Hepatic stellate cell (primary cell): ENCODE measurements at places on chromosomes 4 and X.

DNA sequence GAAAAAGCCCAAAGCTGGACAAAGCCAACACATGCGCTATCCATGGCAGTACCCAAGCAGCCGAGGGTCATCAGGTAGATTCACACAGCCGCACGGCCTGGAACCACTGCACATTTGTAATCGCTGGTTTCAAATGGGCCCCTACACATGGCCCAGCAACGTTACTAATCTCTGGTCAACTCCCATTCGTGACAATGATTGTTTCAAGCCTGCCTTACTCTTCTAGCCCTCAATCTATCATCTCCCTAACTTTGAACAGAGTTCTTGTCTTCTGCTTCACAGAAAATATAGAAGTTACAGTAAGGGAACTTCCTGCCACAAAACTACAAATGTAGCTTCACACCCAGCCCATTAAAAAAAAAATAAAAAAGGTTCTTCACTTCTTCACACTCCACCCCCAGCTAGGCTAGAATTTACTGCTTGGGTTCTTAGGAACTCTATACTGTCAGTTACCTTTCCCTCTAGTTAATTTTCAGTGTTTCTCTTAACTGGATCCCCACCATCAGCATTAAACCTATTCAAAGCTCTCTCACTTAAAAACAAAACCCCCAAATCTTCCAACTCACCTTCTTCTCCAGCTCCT lies 24.2 kb downstream of the CASP3 start:
- no peak for DNase-seq

DNA sequence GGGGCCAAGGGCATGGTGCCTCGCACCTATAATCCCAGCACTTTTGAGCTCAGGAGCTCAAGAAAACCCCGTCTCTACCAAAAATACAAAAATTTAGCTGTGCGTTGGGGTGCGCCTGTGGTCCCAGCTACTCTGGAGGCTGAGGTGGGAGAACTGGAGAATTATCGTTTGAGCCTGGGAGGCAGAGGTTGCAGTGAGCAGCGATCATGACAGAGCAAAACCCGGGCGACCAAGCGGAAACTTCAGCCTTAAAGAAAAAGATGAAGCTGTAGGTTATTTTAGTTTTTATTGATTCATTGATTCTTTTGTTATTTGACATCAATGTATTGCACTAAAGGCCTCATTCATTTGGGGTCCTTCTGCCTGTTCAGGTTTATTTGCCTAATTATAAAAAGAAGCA lies 5.4 kb downstream of the TMPRSS11F start:
- DNase-seq: no peak

- no peak for DNase-seq
Measured at GRCh38 chrX:37425370-37425769, 76.2 kb downstream of the PRRG1 start.

- DNase-seq: peak; percentile 8
Measured at GRCh38 chr4:138405934-138406567, 163.9 kb upstream of the SLC7A11 start.

- no peak for DNase-seq
Measured at GRCh38 chr4:4413373-4413725, 26.4 kb downstream of the NSG1 start.

DNA sequence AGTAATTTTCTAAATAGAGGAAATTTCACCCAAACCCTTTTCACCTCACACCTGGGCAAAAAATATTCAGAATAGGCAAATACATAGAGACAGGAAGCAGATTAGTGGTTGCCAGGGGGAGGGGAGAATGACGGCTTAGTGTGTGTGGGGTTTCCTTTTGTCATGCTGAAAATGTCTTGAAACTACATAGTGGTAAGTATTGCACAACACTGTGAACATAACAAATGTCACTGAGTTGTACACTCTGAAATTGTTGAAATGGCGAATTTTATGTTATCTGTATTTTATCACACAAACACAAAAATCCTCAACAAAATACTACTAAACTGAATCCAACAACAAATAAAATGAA lies 60.7 kb upstream of the PLAC1 start:
- no peak for DNase-seq

GRCh38 chrX:114774691-114775090 lies 190.8 kb downstream of the HTR2C start:
- no peak for DNase-seq

DNA sequence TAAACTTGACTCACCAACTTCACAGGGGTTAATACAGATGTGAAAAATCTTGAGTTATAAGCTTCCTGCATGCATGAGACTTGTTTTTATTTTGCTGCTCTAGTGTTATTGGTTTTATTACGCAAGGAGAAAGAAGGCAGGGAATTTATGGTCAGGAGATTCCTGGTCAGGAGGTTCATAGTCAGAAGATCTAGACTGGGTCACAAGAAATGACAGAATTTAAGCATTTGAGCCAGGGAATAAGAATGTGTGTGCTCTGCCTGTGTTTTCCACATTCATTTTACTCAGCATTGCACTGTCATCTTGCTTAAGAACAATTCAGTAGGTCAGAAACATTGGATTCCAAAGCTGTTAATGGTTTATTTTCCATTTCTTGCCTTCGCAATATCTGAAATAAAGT lies 2522.1 kb downstream of the ARAP2 start:
- no peak for DNase-seq

- no peak for DNase-seq
Measured at GRCh38 chr4:1175635-1176229, 3.3 kb upstream of the SPON2 start.

DNA sequence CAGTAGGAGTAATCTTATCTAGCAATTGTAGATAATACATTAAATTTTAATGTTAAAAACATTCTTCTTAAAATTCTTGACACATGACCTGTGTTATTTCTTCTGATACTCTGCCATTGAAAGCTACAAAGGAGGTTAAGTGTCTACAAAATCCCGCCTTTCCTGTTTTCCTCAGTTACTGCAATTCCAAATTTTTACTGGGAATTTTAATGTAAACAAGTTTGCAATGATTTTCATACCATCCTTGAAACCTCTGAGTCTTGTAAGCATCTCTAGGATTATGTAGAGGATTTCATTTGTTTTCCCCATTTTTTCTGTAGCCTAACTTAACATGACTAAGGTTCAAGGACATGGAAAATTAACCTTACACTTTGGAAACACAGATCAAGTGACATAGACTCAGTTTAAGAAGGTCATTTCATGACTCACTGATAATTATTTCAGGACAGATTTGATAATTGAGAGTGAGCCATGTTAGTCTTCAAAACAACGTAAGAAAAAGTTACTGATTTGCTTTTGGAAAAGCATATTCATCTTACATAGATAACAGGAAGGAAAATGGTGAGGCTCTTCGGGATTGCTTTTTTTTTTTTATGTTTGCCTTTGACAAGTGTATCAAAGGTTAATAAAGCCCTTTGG lies 39.6 kb upstream of the PDLIM5 start:
- DNase-seq: no peak

- DNase-seq: no peak
Measured at GRCh38 chr4:150268444-150268843, 190.2 kb downstream of the DCLK2 start.

DNA sequence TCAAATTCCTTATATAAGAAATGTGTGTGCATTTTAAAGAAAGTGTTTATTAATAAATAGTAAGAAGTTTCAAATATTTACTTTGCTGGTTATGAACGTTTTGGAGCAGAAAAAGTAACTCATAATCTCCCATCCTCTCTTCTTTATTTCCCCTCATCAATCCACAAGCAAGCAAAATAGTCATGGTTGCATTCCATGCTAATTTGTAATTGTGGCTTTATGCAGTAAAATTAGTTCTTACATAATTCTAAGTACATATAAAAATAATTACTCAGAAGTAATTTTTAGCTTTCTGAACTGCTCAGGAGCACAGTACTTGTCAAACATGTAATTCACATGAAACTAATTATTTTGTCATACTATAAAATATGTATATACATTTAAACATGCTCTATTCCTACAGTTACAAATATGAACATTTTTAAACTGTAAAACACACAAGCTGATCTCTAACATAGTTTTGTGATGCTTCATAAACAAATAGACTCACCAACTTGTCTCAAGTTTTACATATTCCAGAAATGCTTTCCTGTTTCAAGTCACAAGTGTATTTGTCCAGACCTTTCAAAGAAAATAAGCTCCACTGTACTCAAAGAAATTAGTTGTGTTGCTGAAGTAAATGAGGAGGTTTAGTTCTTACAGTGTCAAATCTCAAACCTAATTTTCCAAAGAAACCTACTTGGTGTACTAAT lies 218.9 kb downstream of the PABPC4L start:
- DNase-seq: no peak

- no peak for DNase-seq
Measured at GRCh38 chr4:7773401-7774180, 166.1 kb downstream of the AFAP1 start.

GRCh38 chr4:7372673-7373072 lies 62.1 kb downstream of the PSAPL1 start:
- DNase-seq: no peak

DNA sequence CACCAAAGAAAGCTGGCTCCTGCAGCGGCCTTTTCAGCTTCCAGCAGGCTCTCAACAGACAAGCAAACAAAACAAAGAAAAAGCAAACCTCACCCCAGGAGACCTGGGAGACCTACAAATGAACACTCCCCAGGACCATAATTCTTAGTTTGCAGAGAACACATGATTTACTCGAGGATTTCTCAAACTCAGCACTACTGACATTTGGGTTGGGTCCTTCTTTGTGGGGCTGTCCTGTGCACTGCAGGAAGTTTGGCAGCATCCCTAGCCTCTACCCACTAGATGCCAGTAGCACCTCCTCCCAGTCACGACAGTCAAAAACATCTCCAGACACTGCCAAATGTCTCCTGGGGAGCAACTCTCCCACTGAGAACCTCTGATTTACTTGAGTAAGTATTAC lies 21.9 kb downstream of the APOO start:
- no peak for DNase-seq

DNA sequence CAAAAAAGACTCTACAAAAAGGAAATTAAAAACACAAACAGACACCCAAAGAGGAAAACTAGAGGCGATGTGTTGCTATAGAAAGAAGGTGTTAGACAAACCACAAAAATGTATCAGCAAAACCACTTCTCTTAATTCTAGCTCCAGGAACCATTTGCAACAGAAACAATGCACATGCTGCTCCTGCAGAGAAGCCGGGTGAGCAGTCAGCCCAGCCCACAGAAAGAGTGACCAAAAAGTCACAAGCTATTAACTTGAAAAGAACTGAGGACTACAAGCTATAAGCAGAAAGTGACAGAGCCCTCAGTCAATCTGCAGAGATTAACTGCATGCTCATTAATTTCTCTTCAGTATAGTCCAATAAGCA lies 96.2 kb upstream of the KLHL13 start:
- no peak for DNase-seq

- DNase-seq: no peak
Measured at GRCh38 chrX:36974911-36975310, 33.3 kb upstream of the FAM47C start.

GRCh38 chr4:104416725-104417356 lies 77.9 kb downstream of the CXXC4 start:
- DNase-seq: no peak

DNA sequence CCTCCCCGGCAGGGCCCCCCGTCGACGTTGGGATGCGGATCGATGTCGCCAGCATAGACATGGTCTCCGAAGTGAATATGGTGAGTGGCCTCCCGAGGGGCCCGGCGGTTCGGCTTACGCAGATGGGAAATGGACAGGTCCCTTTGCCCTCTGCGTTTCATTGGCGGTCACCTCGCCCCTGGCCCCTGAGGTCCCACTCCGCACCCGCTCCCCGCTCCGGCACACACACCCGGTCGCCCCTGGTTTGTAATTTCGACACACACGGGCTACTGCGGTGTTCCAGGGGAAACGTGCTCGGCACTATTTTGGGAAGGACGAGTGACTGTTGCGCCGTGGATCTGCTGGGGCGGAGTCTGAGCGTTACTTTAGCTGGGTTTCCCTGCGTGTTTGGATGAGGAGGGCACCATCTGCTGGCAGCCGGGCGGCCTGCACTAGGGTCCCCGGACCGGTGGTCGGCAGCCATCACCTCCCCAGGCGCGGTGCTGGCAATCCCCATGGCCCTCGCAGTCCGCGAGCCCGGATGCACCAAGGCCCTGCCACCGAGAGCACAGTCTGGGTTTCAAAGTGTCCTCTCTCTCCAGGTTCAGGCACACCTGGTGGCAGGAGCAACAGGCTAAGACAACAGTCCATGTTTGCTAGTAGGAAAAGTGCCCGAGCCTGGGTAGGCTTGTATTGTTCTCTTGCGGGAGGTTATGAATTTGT lies 1.2 kb downstream of the GABRB1 start:
- DNase-seq: peak; percentile 70

- no peak for DNase-seq
Measured at GRCh38 chr4:109276482-109277095, 25.9 kb downstream of the COL25A1 start.

GRCh38 chr4:82782626-82783345 lies 15.8 kb downstream of the SCD5 start:
- no peak for DNase-seq

DNA sequence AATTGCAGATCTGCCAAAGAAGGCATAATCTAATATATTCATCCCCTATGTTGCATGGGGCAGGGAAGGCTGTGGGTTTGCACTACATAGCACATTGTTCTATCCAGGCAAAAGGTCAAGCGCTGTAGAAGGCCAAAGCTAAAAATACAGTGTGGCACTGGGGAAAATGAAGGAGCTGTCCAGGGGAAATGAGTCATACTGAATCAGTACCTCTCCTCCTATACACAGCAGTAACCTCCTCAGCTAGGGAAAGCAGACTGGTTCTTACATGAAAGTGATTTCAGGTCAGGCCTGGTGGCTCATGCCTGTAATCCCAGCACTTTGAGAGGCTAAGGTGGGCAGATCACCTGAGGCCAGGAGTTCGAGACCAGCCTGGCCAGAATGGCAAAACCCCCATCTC lies 31.0 kb upstream of the SLC25A4 start:
- peak; percentile 88 for DNase-seq

DNA sequence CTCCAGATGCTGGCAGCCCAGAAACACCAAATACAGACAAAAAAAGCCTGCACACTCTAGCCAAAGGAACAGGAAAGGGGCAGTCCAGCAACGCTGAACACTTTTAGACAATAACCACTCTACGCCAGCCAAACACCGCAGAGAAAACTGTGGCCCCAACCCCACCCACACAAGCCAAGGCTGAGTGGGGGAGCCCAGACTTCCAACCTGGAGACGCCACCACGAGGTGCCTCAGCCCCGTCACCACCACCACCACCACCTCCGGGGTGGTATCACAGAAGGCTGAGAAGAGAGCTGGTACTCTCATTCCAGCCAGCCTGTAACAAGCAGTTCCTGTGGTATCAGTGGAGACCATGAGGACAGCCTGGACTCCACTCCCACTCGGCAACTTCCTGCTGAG lies 22.8 kb downstream of the MEPE start:
- DNase-seq: no peak
